Memory B cell (primary cell): ENCODE measurements at places on chromosomes 11 and 22.

DNA sequence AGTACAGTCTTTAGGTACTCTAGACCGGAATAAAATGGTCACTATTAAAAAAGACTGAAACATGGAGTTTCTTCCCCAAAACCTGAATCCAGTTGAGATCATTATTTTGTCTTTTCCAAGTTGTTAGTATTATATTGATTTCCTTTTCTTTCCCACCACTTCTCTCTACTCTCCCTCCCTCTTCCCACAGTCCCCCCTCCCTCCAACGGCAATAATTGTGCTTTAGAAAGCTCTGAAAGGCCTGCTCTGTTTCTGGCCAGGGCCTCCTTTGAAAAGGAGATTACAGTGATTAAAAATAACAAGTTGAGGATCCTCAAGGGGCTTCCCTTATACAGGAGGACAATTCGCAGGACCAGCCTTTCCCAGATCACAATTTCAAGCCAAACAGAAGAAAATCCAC is 3.5 kb downstream of the SPON1 start:
- DNase-seq, result no peak

DNA sequence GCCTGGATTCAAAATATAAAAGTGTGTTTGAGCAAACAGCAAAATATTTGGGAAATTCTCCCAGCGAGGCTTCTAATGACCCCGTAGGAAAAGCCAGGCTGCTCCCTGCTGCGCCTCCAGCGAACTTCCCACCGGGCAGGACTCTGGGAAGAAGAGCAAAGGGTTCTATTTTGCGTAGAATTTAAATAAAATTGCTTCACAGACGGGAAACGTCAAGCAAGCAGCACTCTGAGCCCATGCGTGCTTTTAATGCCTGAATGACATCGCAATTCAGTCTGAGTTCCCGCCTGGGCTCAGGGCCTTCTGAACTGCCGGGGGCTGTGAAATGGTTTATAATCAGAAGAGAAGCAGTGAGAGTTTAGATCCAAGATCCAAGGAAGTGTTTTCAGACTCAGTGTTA is 775.1 kb downstream of the BRD1 start:
- DNase-seq, result no peak

GRCh38 chr11:61049859-61050258 is 52.4 kb upstream of the CD5 start:
- DNase-seq, result no peak

GRCh38 chr22:17980015-17980590 is 44.3 kb downstream of the MICAL3 start:
- no peak for DNase-seq

DNA sequence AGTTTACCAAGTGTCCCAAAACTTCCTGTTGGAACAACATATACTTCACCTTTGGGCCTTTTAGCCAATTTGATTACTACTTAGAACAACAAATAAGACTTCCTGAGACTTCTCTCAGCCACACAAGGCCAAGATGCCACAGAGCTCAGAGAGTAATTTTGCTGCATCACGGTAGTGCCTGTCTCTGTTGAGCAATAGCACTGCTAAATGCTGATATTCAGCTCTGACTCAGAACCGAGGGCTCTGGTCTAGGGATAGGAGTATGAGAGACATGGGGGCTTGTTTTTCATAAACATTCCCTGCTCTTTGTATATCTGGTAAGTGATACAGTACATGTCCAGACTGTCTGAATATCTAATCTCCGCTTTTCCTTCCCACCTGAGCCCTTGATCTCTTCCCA is 260.4 kb upstream of the ARHGAP20 start:
- no peak for DNase-seq

DNA sequence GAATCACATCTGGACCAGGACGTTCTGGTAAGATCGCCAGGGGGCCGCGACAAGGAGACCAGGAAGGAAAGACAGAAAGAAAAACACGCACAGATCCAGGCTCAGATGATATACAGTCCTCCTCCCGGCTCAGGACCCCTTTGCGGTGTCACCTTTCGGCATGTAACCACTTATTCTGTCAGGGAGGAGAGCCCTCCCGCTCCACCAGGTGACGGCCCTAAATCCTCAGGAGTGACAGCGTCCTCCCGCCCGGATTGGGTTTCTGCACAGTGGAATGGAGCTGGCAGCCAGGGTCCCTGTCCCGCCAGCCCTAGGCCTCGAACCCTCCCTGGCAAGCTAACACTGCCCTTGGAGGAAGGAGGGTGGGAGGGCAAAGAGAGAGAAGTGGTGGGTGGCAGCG is 24.3 kb upstream of the KCNQ1OT1 start:
- DNase-seq, result no peak

DNA sequence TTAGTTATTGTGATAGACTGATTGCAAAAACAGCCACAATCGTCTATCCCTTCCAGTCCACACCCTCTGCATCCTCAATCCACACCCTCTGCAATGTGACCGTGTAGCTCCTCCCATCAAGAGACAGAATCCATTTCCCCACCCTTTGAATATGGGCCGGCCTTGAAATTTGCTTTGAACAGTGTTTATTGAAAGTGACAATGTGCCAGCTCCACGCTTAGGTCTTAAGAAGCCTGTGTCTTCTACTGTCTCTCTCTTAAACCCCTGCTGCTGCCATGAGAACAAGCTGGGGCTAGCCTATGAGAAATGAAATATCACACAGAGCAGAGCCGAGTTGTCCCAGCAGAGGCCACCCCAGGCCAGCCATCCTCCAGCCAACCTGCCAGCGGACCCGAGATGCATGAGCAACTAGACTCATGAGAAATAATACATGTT is 22.3 kb upstream of the MICAL2 start:
- no peak for DNase-seq

- DNase-seq, result no peak
Observed at GRCh38 chr11:3036419-3036818, 20.8 kb downstream of the CARS1 start.

DNA sequence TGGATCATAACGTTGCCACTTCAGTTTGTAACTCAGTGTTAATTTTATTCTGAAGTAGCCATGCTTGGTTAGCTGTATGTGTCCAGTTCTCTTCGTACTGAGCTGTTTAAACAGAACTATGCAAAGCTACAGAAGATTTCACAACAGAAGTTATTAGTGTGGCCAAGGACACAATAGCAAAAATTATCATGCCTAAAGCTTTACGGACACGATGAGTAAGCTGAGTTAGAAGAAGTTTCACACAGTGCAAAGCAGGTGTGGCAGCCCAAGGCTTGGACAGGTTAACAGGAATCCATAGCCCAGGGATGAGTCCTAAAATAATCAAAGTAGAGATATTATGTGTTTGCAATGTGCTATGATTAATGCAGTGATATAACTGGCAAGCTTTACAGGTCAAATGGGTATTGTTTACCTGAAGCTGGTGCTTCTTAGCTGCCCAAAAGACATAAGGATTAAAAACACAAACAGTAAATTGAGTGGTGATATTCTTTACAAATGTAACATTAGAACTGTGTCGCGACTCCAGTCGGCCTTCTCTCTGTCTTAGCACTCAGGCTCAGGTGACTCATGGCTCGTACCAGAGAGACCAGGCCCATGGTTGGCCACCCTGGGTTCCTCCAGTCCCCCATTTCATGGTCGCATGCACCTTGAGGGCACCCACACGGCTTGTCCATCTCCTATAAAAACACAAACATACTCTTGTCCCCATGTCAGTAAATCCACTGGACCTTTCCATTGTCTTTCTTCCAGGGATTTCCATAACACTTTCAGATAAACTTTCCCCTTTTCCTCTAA is 35.5 kb upstream of the NCAM1 start:
- DNase-seq, result no peak

GRCh38 chr11:68912254-68912653 is 8.6 kb downstream of the IGHMBP2 start:
- DNase-seq, result no peak

- DNase-seq, result no peak
Observed at GRCh38 chr22:45888221-45889092, 88.5 kb downstream of the WNT7B start.

DNA sequence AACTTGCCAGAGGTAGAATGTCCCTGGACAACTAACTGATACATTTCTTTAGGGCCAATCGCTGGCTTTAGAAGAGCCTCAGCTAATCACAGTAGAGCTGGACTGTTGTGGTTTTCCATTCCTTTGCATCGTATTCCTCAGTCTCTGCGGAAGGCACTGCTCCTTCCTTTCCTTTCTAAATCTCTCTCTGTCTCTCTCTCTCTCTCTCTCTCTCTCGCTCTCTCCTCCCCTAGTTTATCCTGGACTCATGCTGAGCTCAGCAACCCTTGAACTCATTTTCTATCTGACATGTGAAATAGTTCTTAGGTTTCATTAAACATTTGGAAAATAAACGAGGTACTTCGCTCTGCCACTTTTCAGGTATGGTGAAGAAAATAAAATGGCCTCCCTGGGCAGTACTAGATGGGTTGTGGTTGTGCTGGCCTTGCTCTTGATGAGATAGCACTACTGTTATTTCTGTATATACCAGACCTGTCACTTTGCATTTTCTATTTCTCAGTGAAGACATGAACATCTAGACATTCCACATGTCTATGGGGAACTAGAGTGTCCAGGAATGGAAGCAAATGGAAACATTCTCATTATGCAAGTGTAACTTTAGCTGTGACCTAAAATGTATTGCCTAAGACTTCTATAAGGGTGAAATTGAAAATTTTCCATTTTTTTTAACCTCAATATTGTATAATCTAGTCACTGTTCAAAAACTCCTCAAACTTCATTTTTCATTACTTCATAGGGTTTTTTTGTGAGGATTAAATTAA is 12.0 kb upstream of the SESN3 start:
- DNase-seq, result no peak
